CD4-positive, alpha-beta T cell (primary cell): ENCODE measurements at places on chromosomes 3 and 15. TPM values are rescaled to one million over a fixed set of nuclear protein-coding genes. Genes with fewer than 3 reads are reported as not detected.

GABRR3 gene
- total RNA-seq, result not detected

EPHA6 gene
- not detected for total RNA-seq

SLC2A2 gene
- not detected for total RNA-seq

- H3K36me3 ChIP-seq, result no peaks in the 10 kb centered on the region
- H3K4me3 ChIP-seq, result peak overlapping the region; percentile 16
- no peak overlapping the region for H3K27ac ChIP-seq
- H3K4me1 ChIP-seq, result peaks cover 12% of the 10 kb centered on the region
- DNase-seq, result no peak
These were observed 1.2 kb upstream of the ADCY5 start for GRCh38 chr3:123449997-123450604.

DNA sequence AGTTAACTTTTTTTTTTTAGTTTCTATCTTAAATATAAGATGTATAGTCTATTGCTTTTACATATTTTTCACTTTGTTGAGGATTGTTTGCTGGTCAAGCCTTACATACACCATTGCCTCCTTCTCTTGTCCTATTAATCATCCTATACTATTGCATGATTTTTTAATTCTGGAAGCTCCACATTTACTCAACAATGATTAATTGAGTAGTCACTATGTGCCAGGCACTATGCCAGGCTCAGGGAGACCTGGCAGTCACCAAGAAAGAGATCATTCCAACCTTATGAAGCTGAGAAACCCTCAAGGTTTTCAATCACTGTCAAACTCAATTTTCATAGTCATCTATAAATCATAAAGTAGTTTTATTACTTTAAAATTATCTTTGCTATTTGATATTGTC is 626.2 kb downstream of the IGSF11 start:
- no peak for DNase-seq
- no peaks in the 10 kb centered on the region for H3K27me3 ChIP-seq
- no peak overlapping the region for H3K4me3 ChIP-seq
- H3K36me3 ChIP-seq, result no peaks in the 10 kb centered on the region

DNA sequence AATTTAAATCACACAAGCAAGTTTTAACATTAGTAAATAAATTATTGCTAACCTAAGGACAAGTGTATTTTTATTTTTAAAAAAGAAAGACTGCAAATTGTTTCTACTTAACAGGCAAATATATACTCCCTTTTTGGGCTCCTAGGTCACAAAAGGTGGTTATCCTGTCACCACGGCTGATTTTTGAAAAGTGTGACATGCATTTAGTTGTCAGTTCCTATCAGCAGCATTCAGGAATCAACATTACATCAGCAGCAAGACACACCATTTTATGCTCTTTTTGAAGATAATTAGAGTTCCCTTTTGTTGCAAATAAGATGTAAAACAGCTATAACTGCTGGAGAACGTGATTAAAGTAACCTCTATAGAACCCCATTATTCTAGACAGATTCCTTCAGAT is 357.5 kb upstream of the TMCO5A start:
- no peak for DNase-seq
- no peak overlapping the region for H3K27ac ChIP-seq
- H3K4me3 ChIP-seq, result no peak overlapping the region
- H3K36me3 ChIP-seq, result no peaks in the 10 kb centered on the region
- H3K27me3 ChIP-seq, result no peaks in the 10 kb centered on the region
- H3K4me1 ChIP-seq, result no peaks in the 10 kb centered on the region

- no peaks in the 10 kb centered on the region for H3K36me3 ChIP-seq
- H3K27ac ChIP-seq, result no peak within 1 kb of the TSS
- H3K27me3 ChIP-seq, result no peaks in the 10 kb centered on the region
- H3K4me1 ChIP-seq, result no peaks in the 10 kb centered on the region
- no peak within 1 kb of the TSS for H3K4me3 ChIP-seq
- no peak for DNase-seq
These were observed at the start of gene LIPH for GRCh38 chr3:185552358-185552877. Gene LIPH (minus strand): TSS chr3:185552588. CDS start chr3:185552471, 117 bp downstream.

DNA sequence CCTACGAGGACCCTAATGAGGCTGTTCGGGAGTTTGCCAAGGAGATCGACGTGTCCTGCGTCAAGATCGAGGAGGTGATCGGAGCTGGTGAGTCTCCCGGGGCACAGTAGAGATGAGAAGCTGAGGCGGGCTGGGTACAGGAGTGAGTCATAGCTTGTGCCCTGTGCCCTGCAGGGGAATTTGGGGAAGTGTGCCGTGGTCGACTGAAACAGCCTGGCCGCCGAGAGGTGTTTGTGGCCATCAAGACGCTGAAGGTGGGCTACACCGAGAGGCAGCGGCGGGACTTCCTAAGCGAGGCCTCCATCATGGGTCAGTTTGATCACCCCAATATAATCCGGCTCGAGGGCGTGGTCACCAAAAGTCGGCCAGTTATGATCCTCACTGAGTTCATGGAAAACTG is 17.9 kb downstream of the EPHB3 start:
- H3K27me3 ChIP-seq, result peaks cover 24% of the 10 kb centered on the region
- no peak overlapping the region for H3K4me3 ChIP-seq
- peak; percentile 52 for DNase-seq
- peaks cover 13% of the 10 kb centered on the region for H3K4me1 ChIP-seq
- no peaks in the 10 kb centered on the region for H3K36me3 ChIP-seq

GRCh38 chr15:78301828-78302227 is 2.4 kb upstream of the SKIC8 start:
- H3K27ac ChIP-seq, result no peak overlapping the region
- peaks cover 18% of the 10 kb centered on the region for H3K4me1 ChIP-seq
- H3K4me3 ChIP-seq, result no peak overlapping the region
- no peaks in the 10 kb centered on the region for H3K36me3 ChIP-seq
- no peak for DNase-seq
- H3K27me3 ChIP-seq, result no peaks in the 10 kb centered on the region

NR1I2 gene
- 0.25 TPM for total RNA-seq

PPARG gene
- 0.75 TPM for total RNA-seq

GRCh38 chr3:119311081-119311925 is 17.1 kb downstream of the ARHGAP31 start:
- peaks cover 12% of the 10 kb centered on the region for H3K4me1 ChIP-seq
- no peak overlapping the region for H3K27ac ChIP-seq
- no peak for DNase-seq
- no peak overlapping the region for H3K4me3 ChIP-seq
- H3K36me3 ChIP-seq, result peaks cover 6% of the 10 kb centered on the region

DNA sequence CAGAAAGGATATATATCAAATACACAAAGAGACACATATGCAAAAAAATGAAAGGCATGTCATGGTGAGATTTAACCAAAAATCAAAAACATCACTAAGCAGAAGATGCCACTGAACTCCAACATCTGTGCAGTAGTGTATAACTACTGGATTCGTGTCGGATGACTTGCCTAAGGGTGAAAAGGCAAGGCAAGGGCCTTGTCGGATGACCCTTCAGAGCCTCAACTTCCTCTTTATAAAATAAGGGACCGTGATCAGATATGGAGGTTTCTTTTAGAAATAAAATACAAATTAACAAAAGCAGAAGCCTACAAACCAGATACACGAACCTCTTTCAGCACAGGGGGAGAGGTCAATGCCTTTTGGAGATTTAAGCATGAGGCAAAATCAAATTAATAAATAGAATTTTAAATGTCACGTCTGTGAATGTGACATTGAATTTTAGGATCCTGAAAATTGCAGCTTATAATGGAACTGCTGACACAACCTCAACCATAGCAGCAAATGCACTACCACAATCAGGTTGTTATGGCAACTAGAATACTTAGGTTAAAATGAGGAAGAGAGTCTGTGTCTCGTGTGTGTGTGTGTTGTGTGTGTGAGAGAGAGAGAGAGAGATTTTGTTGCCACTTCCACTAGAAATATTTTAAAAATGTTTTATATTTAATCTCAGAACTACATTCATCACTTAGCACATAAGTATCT is 8.3 kb upstream of the CHRM5 start:
- H3K27ac ChIP-seq, result no peak overlapping the region
- no peaks in the 10 kb centered on the region for H3K4me1 ChIP-seq
- DNase-seq, result no peak

- H3K36me3 ChIP-seq, result no peaks in the 10 kb centered on the region
- H3K4me3 ChIP-seq, result no peak overlapping the region
- DNase-seq, result no peak
- H3K4me1 ChIP-seq, result no peaks in the 10 kb centered on the region
- no peaks in the 10 kb centered on the region for H3K27me3 ChIP-seq
These were observed 38.7 kb upstream of the ZFAND6 start for GRCh38 chr15:80020731-80021130.

DNA sequence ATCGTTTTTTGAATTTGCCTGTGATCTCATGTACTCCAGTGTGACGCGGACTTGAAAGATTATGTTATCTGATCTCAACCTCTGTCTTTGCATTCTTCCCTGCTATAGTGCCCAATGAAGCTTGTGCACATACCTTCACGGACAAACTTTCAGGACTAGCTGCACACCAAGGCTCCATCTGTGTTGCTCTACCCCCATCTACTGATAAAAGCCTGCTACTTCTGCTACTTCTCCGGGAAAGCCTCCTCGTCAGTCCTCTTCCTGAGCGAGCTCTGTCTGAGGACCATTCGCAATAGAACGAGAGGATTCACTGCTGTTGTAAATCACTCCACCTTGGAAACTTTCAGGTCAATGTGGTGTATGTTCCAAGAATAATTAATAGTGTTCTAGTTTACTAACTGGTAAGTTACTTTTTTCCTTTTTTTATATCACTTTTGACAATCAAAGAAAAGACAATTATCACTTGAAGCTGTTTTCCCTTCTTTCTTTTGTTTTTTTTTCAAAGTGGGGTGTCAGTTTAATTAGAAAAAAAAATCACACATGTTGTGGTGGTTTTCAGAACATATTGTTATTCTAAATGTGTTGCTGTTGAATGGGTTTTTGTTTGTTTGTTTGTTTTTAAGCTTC is 217.6 kb downstream of the ARRDC4 start:
- H3K36me3 ChIP-seq, result no peaks in the 10 kb centered on the region
- no peaks in the 10 kb centered on the region for H3K4me1 ChIP-seq
- H3K27me3 ChIP-seq, result peaks cover 2% of the 10 kb centered on the region
- no peak overlapping the region for H3K27ac ChIP-seq
- H3K4me3 ChIP-seq, result no peak overlapping the region
- DNase-seq, result peak; percentile 61

- H3K4me3 ChIP-seq, result no peak overlapping the region
- no peak for DNase-seq
- H3K36me3 ChIP-seq, result peaks cover 11% of the 10 kb centered on the region
- peaks cover 33% of the 10 kb centered on the region for H3K4me1 ChIP-seq
- H3K27ac ChIP-seq, result no peak overlapping the region
These were observed 53.4 kb downstream of the UBE2E1 start for GRCh38 chr3:23859012-23859743.

PARP9 gene
- 13.2 TPM for total RNA-seq

GRCh38 chr3:120420928-120421551 is 29.8 kb downstream of the FSTL1 start:
- no peak overlapping the region for H3K4me3 ChIP-seq
- no peak overlapping the region for H3K27ac ChIP-seq
- H3K27me3 ChIP-seq, result no peaks in the 10 kb centered on the region
- H3K4me1 ChIP-seq, result peaks cover 18% of the 10 kb centered on the region
- no peak for DNase-seq

DNA sequence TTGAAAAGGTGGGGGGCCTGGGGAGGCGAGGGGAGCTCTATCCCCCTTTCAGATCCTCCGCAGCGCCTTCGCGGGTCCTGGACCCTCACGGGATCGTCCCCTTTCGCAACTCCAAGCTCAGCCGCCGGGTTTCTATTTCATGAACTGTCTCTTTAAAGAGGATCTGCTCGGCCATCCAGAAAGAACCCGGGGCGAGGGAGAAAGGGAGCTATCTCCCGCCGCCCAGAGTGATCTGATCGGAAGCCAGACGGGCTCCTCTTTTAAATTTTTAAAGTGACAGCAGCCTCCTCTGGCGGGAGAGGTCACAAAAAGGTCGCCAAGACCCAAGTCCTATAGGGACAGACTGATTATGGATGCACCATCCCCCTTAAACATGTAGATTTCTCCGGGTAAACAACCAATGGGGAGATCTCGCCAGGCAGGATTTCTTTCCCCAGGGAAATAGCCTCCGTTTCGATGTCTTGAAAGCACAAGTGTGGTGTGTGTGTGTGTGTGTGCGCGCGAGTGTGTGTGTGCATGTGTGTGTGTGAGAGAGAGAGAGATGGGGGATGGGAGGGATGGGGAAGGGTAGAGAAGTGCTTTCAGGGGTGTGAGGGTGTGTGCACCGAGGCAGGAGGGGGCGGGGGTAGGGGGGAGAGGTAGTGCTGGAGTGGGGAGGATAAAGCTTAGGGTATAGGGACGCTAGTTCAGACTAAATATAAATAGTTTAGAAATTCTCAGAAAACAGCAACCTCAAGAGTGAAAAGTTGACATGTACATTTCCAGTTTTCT is 516.1 kb downstream of the MECOM start:
- no peaks in the 10 kb centered on the region for H3K36me3 ChIP-seq
- no peak overlapping the region for H3K27ac ChIP-seq
- H3K27me3 ChIP-seq, result peaks cover 87% of the 10 kb centered on the region

GRCh38 chr3:45777746-45778386 is 18.5 kb downstream of the SLC6A20 start:
- DNase-seq, result no peak
- H3K4me3 ChIP-seq, result no peak overlapping the region
- peaks cover 3% of the 10 kb centered on the region for H3K4me1 ChIP-seq
- no peaks in the 10 kb centered on the region for H3K36me3 ChIP-seq
- H3K27me3 ChIP-seq, result no peaks in the 10 kb centered on the region

- DNase-seq, result no peak
- H3K36me3 ChIP-seq, result no peaks in the 10 kb centered on the region
- no peaks in the 10 kb centered on the region for H3K27me3 ChIP-seq
- no peaks in the 10 kb centered on the region for H3K4me1 ChIP-seq
- H3K27ac ChIP-seq, result no peak overlapping the region
- H3K4me3 ChIP-seq, result no peak overlapping the region
These were observed 221.4 kb downstream of the CADPS start for GRCh38 chr3:62653796-62654195.

SEMA4B gene
- 9.5 TPM for total RNA-seq

GRCh38 chr15:59013246-59013873 is 25.9 kb downstream of the RNF111 start:
- H3K4me1 ChIP-seq, result no peaks in the 10 kb centered on the region
- H3K4me3 ChIP-seq, result no peak overlapping the region
- no peak for DNase-seq
- no peak overlapping the region for H3K27ac ChIP-seq
- H3K36me3 ChIP-seq, result peaks cover 5% of the 10 kb centered on the region
- no peaks in the 10 kb centered on the region for H3K27me3 ChIP-seq

P2RY12 gene
- total RNA-seq, result not detected

DNA sequence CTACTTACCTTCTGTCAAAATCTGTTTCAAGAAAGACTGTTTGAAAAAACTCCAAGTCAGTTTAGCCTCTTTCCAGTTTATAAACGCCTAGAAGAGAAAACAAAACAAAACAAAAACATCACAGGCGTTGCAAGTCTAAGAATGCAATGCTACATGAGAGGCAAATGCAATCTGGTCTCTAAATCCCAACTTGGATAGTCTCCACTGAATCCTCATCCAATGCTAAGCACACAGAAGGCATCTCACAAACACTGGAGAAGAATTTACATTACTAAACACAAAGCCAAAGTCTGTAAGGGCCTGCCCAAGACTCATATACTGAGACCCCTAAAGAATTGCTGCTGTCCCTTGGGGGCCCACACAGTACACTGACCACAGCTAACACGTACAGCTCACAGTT is 18.4 kb downstream of the RFT1 start:
- H3K36me3 ChIP-seq, result peaks cover 57% of the 10 kb centered on the region
- H3K27me3 ChIP-seq, result no peaks in the 10 kb centered on the region
- no peak for DNase-seq
- H3K4me3 ChIP-seq, result no peak overlapping the region

ITIH1 gene
- total RNA-seq, result not detected
